Stimulated activated CD4-positive, alpha-beta T cell treated with anti-CD3 and anti-CD28 coated beads, Interleukin-4, amount 100 ng/mL, for 4 hours (primary cell): ENCODE measurements at places on chromosomes 5 and 9.

DNA sequence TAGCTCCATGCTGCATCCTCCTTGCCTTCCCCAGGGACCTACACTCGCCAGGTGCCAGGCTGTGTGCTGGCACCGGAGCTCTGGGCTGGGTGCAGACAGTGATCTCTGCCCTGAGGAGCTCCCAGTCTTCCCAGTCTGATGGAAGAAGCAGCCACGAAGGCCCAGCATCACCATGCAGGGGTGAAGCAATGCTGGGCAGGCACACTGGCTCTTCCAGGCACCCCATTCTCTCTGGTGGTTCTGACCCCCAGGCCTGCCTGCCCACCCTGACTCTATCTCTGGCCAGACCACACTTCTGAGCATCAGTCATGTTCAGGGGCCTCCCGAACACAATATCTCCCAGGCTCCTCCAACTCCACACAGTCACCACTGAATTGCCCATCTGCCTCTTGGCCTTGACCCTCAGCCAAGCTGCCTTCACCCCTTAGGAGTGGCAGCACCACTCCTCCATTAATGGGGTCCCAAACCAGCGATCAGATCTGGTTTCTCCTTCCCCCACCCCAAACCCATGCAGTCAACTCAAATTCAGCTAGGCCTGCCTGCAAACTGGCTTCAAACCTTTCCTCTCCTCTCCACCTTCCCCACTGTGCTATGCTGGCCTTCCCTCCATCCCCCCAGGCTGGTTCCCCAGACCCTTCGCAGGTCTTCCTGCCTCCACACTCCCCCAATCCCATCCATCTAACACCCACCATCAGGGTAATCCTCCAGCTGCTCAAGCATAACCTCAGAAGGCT, 102.7 kb upstream of the MVB12B start:
- DNase-seq = no peak

DNA sequence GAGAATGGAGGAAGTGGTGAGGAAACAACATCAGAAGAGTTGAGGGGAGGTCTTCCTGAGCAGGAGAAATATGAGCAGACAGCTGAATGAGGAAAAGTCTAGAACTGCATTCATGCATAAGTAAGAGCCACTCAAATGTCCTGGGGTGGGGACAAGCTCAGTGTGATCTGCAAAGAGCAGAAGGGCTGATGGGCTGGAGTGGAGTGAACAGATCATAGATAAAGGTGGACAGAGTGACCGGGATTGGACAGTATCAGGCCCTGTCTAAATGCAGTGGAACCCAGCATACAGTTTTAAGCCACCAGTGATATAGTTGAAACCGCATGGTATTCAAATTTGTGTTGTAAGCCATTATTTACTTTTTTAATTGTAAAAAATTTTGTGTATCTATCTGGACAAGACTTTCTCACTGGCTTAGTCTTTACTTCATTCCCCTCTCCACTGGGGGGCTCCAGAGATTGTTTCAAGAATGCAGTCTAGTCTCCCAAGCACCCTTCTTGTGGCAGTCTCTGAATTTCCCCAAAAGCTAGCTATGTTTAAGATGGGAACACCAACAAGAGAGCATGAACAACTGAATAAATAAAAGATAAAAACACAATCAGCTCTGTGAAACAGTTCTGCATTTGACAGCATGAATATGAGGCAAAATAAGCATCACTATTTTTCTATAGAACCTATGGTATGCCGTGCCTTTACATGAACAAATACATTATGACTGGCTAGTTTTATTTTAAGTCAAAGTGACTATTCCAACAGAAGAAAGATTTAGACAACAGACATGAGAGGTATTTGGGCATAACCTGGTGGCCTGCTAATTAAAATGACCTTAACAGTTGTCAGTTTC, 10.7 kb upstream of the STK32A start:
- no peak for DNase-seq

- no peak for DNase-seq
These were observed 509.7 kb upstream of the CLINT1 start for GRCh38 chr5:158368686-158369085.

DNA sequence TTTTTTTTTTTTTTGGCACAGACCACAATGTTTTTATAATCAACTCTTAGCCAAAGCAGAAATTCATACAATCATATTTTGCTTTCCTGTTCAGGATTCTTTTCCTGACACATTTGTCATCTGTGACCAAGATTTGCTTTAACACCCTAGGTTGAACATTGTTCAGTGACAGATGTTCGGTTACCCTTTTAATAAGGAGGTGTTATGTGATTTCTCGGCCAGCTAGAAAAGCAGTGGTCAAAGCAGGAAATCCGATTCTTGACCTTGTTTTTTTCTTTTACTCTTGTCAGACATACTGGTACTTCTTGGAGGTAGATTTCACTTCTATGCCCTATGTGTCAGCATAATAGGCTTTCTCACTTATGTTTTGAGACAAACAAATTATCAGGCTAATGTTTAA, 335.3 kb upstream of the ACTBL2 start:
- DNase-seq = no peak
